ENCODE measurements at places on chromosomes 6 and 20.

DNA sequence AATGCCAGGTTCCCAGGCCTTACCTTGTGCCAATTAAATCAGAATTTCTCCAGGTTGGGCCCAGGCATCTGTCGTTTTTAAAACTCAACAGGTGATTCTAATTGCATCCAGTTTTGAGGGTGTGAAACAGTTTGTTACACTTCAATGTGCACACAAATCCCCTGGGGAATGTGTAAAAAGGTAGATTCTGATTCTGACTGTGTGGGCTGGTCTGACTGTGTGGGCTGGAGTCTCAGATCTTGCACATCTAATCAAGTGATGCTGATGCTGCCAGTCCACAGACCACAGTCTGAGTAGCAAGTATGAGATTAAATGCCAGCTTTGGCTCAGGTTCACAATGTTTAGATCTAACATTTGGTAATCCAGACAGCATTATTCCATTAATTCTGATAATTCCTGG, 12.5 kb upstream of the ETV7 start:
- H3K27ac ChIP-seq: no peak overlapping the region
- DNase-seq: no peak
- H3K27me3 ChIP-seq: no peaks in the 10 kb centered on the region
- no peaks in the 10 kb centered on the region for H3K4me1 ChIP-seq

GRCh38 chr20:2637246-2637645, 15.2 kb upstream of the NOP56 start:
- no peaks in the 10 kb centered on the region for H3K27me3 ChIP-seq
- H3K36me3 ChIP-seq: no peaks in the 10 kb centered on the region
- H3K27ac ChIP-seq: no peak overlapping the region
- no peak for DNase-seq
- H3K4me3 ChIP-seq: no peak overlapping the region

DNA sequence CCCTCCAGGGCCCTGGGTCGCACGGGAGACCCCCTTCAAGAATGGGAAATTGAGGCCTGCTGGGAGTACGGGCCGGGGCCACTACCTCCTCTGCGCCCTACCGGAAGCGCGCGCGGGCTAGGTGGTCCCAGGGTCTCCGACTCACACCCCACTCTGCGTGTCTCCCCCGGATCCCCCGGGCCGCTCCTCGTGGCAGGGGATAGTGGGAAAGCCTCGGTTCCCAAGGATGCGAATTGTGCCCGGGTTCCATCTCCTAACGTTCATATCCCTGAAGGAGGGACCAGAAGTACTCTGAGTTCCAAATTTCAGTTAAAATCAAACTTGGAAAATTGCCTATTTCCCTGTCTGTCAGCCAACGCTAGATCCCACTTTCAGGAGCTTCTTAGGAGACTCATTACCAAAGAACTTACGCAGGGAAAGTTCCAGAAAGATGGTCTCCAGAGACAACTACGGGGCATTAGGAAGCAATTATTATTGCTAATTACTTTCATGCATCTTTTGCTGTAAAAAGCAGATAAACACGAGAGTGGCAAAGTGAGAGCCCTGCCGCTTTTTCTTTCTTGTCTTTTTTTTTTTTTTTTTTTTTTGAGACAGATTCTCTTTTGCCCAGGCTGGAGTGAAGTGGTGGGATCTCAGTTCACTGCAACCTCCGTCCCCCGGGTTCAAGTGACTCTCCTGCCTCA, 858 bp downstream of the FAM83D start:
- DNase-seq: no peak
- H3K4me3 ChIP-seq: peak overlapping the region; percentile 99
- H3K27ac ChIP-seq: no peak overlapping the region
- peaks cover 23% of the 10 kb centered on the region for H3K4me1 ChIP-seq
- H3K36me3 ChIP-seq: no peaks in the 10 kb centered on the region

GRCh38 chr20:46261456-46262253, 46.6 kb downstream of the CDH22 start:
- H3K27me3 ChIP-seq: peaks cover 85% of the 10 kb centered on the region
- H3K4me1 ChIP-seq: no peaks in the 10 kb centered on the region
- no peak for DNase-seq
- H3K27ac ChIP-seq: no peak overlapping the region

All from MM.1S (cell line).